ENCODE measurements at places on chromosomes 7 and 10.

GRCh38 chr10:108901781-108902618 is 1021.3 kb downstream of the XPNPEP1 start:
- no peak for DNase-seq

GRCh38 chr10:62170732-62171131 is 97.9 kb downstream of the RTKN2 start:
- no peak for DNase-seq

- DNase-seq, result no peak
Measured at GRCh38 chr7:30347226-30348082, 63.1 kb downstream of the ZNRF2 start.

DNA sequence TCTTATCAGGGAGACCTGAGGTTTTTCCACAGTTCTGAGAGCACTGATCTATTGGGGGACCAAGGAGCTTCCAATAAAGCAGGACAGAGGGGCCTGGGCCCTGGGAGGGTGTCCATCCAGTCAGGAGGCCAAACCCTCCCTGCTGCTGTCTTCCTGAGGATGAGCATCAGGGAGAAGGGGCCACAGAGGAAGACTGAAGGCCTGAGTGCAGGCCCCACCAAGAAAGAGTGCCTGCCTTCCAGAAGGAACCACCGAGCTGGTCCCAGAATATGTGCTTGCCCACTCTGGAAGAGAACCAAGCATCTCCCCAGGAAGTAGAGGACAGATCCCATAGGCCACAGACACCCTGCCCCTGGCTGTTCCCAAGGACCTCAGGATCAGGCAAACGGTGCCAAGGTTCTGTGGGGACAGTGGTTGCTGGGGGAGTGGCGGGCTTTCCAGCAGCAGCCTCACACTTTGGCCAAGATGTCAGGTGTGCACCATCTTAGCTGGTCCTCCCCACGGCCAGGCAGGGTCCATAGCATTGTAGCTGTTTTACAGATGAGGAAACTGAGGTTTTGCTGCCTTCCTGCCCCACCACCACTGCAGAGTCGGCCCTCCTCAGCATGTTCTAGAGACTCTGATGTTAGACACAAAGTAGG is 199.4 kb downstream of the GRID1 start:
- no peak for DNase-seq

- no peak for DNase-seq
Measured at GRCh38 chr10:1462994-1463633, 274.2 kb downstream of the ADARB2 start.

DNA sequence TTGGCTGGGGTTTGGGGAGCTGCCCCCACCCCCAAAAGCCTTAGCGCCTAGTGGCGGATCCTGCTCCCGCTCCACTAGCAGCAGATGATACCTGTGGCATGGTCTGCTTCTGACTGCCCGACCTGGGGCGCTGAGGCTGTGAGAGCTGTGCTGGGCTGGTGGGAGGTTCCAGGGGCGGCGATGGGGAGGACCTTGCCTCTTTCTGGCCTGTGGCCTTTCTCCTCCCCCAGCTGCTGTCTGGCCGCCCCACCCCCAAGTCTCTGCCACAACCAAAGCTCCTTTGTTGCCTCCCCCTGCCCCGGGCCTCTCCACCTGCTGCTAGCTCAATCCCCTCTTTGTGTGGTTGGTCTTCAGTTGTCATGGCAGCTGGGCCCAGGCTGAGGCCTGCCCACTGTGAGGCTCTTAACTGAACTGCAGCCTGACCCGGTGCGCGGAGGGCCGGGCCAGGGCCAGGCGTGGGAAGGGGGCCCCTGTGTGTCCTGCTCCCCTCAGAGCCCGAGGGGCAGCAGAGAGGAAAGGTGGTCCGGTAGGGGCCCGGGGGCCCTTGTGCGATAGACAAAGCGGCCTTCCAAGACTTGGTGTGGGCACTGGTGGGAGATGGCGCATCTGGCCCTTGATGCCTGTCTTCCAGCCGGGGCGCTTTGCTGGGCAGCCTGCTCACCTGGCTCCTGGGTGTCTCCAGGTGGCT is 4.7 kb downstream of the ZNF775 start:
- DNase-seq, result no peak

DNA sequence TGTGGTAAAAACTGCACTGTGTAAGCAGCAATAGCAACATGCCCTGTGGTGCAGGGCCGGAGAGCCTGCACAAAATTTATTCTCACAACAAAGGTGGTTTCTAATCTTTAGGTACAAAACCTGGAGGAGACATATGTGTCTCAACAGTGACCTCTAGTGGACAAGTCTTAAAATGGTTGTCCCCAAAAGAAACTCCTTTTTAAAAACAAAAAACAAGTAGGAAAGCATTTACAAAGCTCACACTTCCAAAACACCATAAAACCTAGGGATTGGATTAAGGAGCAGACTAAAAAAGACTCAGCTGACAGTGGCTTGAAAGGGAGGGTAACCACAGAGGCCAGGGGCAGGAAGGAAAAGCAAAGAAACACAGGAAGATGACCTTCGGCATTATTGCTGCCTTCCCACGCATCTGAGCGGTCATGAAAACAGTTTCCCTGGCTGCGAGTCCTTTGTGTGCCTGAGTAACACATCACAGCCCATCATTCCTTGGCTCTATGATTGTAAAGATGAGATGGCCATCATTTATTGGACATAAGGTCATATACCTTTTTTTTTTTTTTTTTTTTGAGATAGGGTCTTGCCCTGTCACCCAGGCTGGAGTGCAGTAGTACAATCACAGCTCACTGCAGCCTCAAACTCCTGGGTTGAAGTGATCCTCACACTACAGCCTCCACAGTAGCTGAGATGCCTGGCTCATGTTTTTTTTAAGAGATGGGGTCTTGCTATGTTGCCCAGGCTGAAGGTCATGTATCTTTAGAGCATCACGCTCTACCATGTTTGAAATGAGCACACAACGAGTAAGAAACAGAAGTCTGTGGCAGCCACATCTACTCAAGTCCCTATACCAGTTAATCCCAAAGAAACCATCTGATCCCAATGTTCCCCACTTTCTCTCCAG is 39.5 kb downstream of the RSU1 start:
- DNase-seq, result no peak

GRCh38 chr7:93575555-93576399 is 1.3 kb upstream of the CALCR start:
- no peak for DNase-seq

DNA sequence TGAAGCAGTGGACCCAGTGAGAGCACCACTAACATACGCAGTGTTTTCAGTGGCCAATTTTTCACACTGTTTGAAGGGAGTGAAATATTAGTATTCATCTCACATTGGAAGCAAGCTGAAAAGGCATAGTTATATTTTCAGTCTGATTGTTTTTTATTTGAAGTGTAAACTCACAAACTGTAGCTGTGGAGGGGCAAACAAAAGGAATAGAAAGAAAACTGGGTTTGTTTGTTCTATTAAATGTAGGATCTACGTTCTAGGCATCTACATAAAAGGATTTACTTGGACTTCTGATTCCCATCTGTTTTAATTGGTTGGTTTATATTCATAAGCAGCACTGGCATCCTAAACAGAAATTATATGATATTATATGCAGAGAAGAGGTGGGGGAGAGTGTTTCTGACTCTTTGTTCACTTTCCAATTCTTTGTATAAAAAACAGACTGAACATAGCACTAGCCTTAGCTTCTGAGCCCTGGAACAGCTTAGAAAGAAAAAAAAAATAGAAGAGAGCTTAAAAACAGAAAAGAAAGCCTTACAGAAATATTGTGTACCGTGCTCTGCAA is 447.8 kb upstream of the KCND2 start:
- DNase-seq, result no peak

- no peak for DNase-seq
Measured at GRCh38 chr10:30081182-30081581, 21.8 kb upstream of the JCAD start.

DNA sequence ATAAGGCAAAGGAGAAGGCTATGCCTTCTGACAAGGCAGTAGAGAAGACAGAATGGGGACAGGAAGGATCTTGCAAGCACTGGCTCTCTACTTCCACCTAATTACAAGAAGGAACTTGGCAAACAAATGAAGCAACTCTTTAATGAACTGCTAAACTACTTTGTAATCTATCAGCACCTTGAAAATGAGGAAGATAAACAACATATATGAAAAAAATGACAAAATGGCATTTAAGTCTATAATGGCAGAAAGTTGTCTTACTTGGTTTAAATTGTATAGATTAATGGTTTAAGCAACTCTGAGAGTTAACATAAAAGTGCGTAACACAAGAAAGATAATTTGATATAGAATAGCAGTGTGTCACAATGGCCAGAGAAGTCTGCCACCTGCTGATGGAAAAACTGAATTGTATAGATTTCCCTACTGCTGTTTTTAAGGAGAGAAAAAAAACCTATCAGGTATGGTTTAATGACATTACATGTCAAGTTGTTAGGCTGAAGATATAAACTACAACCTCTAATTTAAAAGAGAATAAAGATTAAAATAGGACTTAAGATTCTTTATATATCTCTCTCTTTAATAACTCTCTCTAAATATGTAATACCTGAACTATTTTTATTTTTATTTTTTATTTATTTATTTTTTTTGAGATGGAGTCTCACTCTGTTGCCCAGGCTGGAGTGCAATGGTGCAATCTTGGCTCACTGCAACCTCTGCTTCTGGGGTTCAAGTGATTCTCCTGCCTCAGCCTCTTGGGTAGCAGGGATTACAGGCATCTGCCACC is 11.8 kb downstream of the NT5C3A start:
- DNase-seq, result no peak

DNA sequence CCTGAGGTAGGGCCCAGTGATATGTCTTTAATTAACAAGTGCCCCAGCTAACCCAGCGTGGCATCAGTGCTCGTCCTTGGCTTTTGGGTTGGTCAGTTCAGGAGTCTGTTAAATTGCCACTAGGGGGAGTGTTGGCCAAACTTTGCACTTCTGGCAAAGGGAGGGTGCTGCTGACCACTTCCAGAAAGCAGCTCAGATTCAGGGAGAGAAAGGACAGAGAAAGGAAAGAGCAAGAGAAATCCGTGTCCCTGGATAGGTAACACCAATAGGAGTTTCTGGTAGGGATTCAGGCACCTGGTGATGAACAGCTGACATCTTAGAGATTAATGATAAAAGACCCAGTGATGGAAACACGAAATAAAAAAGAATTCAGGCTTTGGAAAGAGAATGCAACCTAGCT is 243.1 kb upstream of the AOAH start:
- no peak for DNase-seq

DNA sequence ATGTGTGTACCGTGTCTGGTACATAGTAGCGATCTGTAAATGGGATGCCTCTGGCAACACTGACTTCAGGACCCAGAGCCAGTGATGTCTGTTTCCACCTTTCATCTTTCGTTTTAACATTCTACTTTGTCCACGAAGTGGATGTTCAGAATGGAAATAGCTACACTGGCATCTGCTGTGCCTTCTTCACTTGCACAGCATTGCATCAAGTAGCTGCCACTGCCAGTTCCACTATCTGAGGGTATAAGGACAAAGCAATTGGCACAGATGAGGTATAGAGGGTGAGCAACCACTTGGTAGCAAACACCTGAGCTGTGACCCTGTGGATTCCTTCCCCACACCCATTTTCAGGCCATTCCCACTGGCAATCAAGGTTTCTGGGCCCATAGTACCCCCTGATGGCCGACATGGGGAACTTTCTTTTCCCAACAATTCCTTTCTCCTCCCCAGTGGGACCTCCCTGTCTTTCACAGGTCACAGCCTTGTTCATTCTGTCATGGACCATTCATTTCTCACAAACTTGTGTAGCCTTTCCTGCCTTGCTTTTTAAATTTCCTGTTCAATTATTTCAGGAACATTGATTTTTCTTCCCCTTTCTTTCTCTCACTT is 4.0 kb downstream of the ITGA8 start:
- no peak for DNase-seq

- DNase-seq, result no peak
Measured at GRCh38 chr7:33744293-33745075, 160.9 kb upstream of the BMPER start.

DNA sequence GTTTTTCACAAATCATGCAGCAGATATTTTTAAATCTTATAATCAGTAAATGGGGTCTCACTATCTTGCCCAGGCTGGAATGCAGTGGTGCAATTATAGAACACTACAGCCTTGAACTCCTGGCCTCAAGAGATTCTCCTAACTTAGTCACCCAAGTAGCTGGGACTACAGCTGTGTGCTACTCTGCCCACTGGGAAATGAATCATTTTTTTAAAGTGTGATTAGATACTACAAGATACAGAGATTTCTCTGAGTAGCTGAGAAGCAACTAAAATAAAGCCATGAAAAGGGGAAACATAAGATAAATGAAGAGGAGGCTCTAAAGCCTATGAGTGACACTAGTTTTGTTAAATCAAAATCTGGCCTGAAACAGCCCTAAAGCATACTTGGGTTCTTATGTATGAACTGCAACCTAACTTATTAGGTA is 119.7 kb downstream of the JMJD1C start:
- DNase-seq, result no peak

DNA sequence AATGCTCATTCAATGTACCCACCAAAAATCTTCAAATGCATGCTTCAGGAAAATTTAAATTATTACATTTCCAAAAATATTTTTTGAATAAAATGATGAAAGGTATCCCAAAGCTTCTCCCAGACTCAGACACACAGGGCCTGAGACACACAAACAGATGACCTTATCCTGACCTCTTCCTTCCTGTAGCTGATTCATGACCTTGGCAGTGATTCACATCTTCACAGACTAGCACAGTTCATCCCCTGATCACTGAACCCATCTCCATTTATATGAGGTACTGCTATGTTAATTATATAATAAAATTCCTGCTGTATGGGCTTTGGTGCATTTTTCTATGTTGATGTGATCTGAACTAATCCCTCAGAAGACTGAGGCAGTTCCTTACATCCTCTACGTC is 265.0 kb upstream of the GLI3 start:
- no peak for DNase-seq

DNA sequence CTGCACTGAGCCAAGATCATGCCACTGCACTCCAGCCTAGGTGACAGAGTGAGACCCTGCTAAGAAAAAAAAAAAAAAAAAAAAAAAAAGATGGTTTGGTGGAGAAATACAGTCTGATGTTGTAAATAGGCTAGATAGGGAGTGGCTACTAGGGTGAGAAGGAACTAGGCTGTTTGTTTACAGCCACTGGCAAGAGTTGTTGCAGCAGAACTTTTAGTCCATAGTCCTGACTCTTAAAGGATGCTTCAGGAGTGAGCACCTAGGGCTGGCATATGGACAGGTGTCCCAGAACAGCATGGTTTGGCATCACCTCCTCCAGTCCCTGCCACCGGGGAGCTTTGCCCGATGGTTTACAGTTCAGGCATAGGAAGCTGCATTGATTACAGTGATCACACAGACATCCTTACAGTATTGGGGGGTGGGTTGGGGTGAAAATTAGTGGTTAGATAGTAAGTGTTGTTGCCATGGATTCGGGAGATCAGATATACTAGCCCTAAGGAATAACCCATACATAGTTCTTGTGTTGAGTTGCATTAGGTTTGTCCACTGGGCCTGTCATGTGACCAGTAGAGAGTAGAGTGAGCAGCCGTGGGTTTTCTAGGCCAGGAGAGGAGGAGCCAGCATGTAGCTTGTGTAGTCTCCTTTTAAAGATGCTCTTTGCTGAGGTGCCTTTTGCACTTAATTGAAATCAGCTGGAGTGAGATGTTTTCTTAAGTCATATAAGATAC is 35.9 kb downstream of the ZRANB1 start:
- DNase-seq, result no peak
